A673 (cell line): ENCODE measurements at places on chromosomes 6 and 20.

DNA sequence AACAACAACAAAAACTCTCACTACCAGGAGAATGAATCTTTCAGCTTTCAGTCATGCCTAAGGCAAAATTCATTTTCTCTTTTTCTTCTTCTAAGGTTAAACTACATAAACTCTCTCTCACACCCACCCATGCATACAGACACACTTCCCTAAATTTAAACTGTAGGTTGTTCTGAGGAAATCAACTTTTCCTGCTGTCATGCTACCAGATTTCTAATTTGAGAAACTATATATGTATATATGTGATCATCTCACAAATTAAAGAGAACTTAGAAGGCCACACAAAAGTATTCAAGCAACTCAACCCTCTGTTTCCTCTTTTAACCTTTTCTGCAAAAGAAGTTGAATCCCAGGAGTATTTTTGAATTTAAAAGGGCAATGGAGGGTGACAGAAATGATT is 532.5 kb downstream of the KIF16B start:
- H3K27ac ChIP-seq = no peak overlapping the region
- H3K27me3 ChIP-seq = no peaks in the 10 kb centered on the region

DNA sequence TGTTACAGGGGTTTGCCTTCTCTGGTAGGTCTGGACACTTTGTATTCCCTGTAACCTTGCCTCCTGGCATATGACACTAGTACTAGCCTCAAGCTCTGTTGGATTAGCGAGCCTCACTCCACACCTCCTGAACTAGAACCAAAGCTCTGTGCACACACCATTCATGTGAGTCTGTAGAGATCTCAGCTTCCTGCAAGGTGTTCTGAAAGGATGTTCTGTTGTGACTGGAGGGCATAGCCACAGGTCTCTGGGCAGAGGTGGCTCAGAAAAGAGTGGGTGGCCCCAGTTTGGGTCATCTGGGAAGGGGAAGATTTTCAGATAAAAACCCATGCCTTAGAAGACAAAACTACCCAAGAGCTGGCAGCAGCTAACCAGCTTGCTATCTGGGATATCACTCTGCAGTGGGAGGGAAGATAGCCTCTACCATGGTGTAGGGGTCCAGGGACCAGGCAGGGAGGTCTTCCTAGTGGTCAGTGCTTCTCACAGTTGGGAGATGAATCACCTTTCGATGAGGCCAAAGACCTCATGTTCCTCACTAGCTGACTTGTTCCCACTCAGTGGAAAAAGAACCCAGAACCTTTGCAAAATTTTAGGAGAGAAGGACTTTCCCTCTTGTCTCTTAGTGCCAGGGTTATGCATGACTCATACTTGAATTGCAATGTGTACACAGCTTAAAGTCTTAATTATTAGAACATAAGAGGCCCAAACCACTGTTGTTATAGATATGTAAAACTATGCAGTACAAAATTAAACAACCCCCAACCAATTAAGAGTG is 41.4 kb downstream of the HLA-F start:
- no peaks in the 10 kb centered on the region for H3K36me3 ChIP-seq
- DNase-seq = no peak
- peaks cover 2% of the 10 kb centered on the region for H3K4me1 ChIP-seq
- H3K27me3 ChIP-seq = no peaks in the 10 kb centered on the region
- H3K27ac ChIP-seq = no peak overlapping the region

DNA sequence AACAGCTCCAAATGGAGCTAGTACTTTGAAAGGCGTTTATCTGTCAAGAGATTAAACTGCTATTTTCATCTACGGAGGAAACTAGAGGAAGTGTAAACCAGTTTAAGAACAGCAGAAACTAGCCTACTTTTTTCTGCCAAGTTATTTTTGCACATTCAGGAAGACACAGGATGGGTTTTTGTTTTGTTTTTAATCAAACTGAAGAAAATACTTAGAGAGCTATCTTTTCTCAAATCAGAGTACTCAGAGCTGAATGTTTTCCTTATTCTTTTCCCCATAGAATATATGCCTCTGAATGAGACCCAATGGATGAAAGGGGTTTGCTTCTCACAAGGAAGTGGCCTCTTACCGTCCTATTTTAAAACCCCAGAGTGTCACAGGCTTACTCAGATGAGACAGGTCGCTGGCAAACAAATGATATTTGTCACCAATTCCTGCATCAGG is 538.5 kb downstream of the CD83 start:
- H3K4me1 ChIP-seq = peaks cover 18% of the 10 kb centered on the region
- H3K27ac ChIP-seq = no peak overlapping the region
- DNase-seq = no peak
- no peaks in the 10 kb centered on the region for H3K36me3 ChIP-seq
- H3K27me3 ChIP-seq = no peaks in the 10 kb centered on the region

DNA sequence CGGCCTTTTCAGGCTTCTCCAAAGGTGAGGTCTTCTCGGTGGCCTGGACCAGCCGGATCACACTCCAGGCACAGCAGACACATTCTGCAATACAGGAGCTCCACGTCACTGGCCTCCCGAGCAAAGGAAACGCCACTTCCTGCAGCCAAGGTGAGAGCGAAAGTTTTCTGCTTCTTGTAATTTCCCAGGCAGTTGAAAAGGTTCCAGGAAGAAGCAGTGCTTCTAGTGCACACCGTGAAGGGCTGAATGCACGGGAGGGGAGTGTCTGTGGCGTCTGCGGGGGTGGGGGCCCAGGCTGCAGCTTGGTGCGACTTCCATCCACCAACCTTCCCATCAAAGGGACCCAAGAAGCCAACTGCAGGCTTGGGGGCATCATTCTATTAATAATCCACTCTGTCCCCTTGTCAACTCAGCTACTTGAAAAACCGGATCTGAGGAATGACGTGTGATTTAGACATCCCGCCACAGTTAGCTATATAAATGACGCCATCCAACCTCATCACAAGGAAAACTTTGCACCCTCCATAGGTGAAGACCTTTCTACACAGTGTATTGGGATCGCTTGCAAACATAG is 61.1 kb downstream of the NFATC2 start:
- no peaks in the 10 kb centered on the region for H3K36me3 ChIP-seq
- DNase-seq = no peak
- H3K27ac ChIP-seq = no peak overlapping the region
- no peaks in the 10 kb centered on the region for H3K4me1 ChIP-seq

GRCh38 chr6:146472918-146473317 is 70.7 kb upstream of the RAB32 start:
- no peaks in the 10 kb centered on the region for H3K27me3 ChIP-seq
- no peak overlapping the region for H3K27ac ChIP-seq
- no peak for DNase-seq
- no peaks in the 10 kb centered on the region for H3K36me3 ChIP-seq
- no peaks in the 10 kb centered on the region for H3K4me1 ChIP-seq

- H3K27ac ChIP-seq = no peak overlapping the region
- no peak overlapping the region for H3K4me3 ChIP-seq
- H3K4me1 ChIP-seq = no peaks in the 10 kb centered on the region
- DNase-seq = peak; percentile 39
- H3K27me3 ChIP-seq = no peaks in the 10 kb centered on the region
- H3K36me3 ChIP-seq = no peaks in the 10 kb centered on the region
Observed at GRCh38 chr6:148854992-148855391, 108.2 kb downstream of the UST start.

DNA sequence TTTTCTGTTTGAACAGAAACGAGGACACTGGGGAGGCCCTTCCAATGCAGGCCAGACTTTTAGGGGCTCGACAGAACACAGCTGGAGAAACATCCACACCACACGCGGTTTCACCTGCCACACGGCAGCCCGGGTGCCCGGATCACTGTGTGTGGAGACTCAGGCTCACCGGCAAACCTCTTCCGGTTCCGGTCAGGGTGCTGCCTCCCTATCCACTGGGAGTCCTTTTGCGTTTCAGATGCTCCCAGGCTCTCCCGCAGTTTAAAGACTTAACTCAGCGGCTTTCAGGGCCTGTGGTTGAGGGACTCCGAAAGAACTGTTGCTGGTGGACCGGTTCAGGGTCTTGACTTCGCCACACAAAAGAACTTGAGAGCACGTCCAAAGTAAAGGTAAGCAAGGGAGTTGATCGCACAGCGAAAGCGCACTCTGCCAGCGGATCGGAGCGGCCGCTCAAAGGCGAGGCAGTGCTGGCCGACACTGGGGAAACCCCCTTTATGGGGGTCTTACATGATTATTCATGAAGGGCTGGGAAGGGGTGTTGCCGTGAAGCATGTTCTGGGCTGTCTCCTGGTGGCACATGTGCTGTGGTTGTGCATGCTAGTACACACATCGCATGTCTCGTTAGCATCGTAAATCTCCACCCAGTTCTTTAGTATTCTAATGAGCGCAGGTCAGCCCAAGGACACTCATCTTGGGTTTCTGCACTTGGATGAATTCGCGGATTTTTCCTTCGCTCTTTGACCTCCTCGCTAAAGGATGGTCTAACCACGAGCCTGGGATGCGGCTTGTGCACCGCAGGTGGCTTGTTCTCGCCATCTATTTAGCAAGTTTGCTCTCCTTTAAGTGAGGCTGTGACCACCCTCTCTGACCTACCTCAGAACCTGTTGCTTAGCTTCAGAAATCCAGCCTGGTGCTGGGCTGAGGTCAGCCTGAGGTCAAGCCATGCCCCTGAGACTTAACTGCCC is 180.3 kb downstream of the CDH26 start:
- H3K36me3 ChIP-seq = no peaks in the 10 kb centered on the region
- peak; percentile 85 for DNase-seq
- H3K27me3 ChIP-seq = no peaks in the 10 kb centered on the region
- H3K4me3 ChIP-seq = peak overlapping the region; percentile 57
- H3K4me1 ChIP-seq = peaks cover 4% of the 10 kb centered on the region
- peak overlapping the region; percentile 38 for H3K27ac ChIP-seq

DNA sequence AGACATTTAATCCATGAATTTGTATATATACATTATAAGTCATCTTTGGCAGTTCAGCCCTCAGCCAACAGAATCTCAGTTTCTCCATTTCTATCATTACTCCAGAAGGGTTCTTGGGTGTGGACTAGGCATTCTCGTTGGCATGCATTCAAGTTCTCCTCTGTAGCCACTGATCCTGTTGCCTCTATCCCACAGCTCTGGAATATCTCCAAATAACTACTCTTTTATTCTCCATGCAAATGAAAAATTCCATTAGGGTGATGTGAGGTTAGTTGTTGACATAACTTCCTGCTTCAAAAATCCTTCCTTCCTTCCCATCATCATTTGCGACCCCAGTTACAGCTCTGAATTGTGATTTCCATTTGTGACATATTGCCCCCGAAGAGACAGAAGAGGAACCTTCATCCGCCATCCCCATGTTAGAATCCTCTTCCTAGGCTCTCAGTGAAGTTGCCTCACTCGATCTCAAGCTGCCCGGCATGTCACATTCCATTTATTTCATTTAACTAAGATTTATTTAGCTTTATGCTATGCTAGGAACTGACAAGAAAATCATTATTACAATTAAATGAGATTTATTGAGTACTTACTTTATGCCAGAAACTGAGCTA is 93.7 kb upstream of the EDN1 start:
- H3K27me3 ChIP-seq = no peaks in the 10 kb centered on the region
- DNase-seq = peak; percentile 78
- peaks cover 12% of the 10 kb centered on the region for H3K4me1 ChIP-seq
- H3K4me3 ChIP-seq = no peak overlapping the region
- no peaks in the 10 kb centered on the region for H3K36me3 ChIP-seq

GRCh38 chr6:129852257-129852858 is 8.8 kb downstream of the TMEM244 start:
- H3K27me3 ChIP-seq = no peaks in the 10 kb centered on the region
- no peak overlapping the region for H3K4me3 ChIP-seq
- no peaks in the 10 kb centered on the region for H3K36me3 ChIP-seq
- H3K27ac ChIP-seq = no peak overlapping the region

GRCh38 chr6:110951986-110952794 is 6.3 kb upstream of the GTF3C6 start:
- no peak overlapping the region for H3K27ac ChIP-seq
- H3K4me3 ChIP-seq = no peak overlapping the region
- peak; percentile 21 for DNase-seq
- H3K4me1 ChIP-seq = peaks cover 4% of the 10 kb centered on the region
- no peaks in the 10 kb centered on the region for H3K27me3 ChIP-seq

GRCh38 chr6:42269974-42270510 is 52.4 kb upstream of the MRPS10 start:
- no peaks in the 10 kb centered on the region for H3K27me3 ChIP-seq
- H3K4me3 ChIP-seq = no peak overlapping the region
- no peaks in the 10 kb centered on the region for H3K36me3 ChIP-seq
- no peak overlapping the region for H3K27ac ChIP-seq
- no peaks in the 10 kb centered on the region for H3K4me1 ChIP-seq
- DNase-seq = no peak

- H3K4me3 ChIP-seq = peak overlapping the region; percentile 54
- H3K4me1 ChIP-seq = peaks cover 19% of the 10 kb centered on the region
- H3K36me3 ChIP-seq = no peaks in the 10 kb centered on the region
- DNase-seq = no peak
- peak overlapping the region; percentile 90 for H3K27ac ChIP-seq
Observed at GRCh38 chr6:26235302-26235670, 129.7 kb upstream of the BTN3A2 start.

DNA sequence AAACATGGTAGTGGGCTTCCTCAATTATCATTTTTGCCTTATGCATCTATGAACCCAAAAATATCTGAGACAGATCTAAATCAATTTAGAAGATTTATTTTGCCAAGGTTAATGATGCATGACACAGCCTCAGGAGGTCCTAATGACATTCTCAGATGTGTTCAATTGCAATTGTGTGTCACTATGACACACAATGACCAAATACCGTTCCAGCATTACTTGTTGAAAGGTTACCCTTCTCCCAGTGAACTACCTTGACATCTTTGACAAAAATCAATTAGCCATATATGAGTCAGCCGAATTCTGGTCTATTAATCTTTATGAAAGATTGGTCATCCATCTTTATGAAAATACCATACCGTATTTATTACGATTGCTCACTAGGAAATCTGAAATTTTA is 592.5 kb upstream of the GJE1 start:
- no peak overlapping the region for H3K4me3 ChIP-seq
- no peak for DNase-seq
- H3K27me3 ChIP-seq = no peaks in the 10 kb centered on the region
- H3K36me3 ChIP-seq = no peaks in the 10 kb centered on the region

- H3K27me3 ChIP-seq = peaks cover 3% of the 10 kb centered on the region
- H3K4me3 ChIP-seq = no peak overlapping the region
- H3K27ac ChIP-seq = no peak overlapping the region
Observed at GRCh38 chr6:25670793-25671513, 18.9 kb downstream of the SCGN start.

DNA sequence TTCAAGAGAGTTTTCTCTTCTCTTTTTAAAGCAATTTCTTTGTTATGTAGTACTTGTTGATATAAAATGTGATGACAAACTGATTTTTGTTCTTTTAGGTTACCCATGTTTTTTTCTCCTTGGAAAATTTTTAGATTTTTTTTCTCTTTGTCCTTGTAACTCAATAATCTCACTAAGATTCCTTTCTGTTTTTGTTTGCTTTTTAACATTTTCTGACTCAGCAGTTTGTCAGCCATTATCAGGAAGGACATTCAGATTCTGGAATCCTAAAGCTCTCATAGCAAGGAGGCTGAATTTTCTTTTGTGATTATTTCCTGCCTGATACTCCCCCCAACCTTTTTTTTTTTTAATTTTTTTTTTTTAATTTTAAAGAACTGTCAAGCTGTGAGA is 75.2 kb upstream of the CITED2 start:
- no peak overlapping the region for H3K27ac ChIP-seq
- DNase-seq = no peak
- H3K4me3 ChIP-seq = no peak overlapping the region
- H3K4me1 ChIP-seq = peaks cover 28% of the 10 kb centered on the region
- no peaks in the 10 kb centered on the region for H3K27me3 ChIP-seq
- H3K36me3 ChIP-seq = no peaks in the 10 kb centered on the region
